ENCODE measurements at places on chromosomes 13 and 19. TPM values are rescaled to one million over a fixed set of nuclear protein-coding genes. Genes with fewer than 3 reads are reported as not detected.

GPR183 gene
- under 0.01 TPM for total RNA-seq

MEGF8 gene
- total RNA-seq: 36.0 TPM

CXCL17 gene
- not detected for total RNA-seq

SOX1 gene
- not detected for total RNA-seq

IL4I1 gene
- 1.3 TPM for total RNA-seq

CCDC169 gene
- 4.5 TPM for total RNA-seq

OR7A5 gene
- total RNA-seq: not detected

LDLR gene
- total RNA-seq: 333 TPM

POU2F2 gene
- 1.00 TPM for total RNA-seq

ZNF560 gene
- 0.75 TPM for total RNA-seq

CFAP97D2 gene
- not detected for total RNA-seq

ZNF30 gene
- 2.2 TPM for total RNA-seq

ANKLE1 gene
- total RNA-seq: 1.00 TPM

ZNF567 gene
- 4.0 TPM for total RNA-seq

NDFIP2 gene
- total RNA-seq: 47.4 TPM

ONECUT3 gene
- not detected for total RNA-seq

KRI1 gene
- total RNA-seq: 10.5 TPM

MAP4K1 gene
- total RNA-seq: 0.55 TPM

EID2 gene
- 16.3 TPM for total RNA-seq

GPR4 gene
- 0.12 TPM for total RNA-seq

ZNF841 gene
- 30.6 TPM for total RNA-seq

MCF2L gene
- 0.37 TPM for total RNA-seq

ZMYM2 gene
- total RNA-seq: 43.4 TPM

RDH8 gene
- not detected for total RNA-seq

SHISA2 gene
- total RNA-seq: not detected

DHDH gene
- not detected for total RNA-seq

CELF5 gene
- not detected for total RNA-seq

KLK11 gene
- not detected for total RNA-seq

PSG11 gene
- total RNA-seq: not detected

ZNF681 gene
- 0.77 TPM for total RNA-seq

CRB3 gene
- total RNA-seq: not detected

ZNF730 gene
- 1.9 TPM for total RNA-seq

PGLYRP2 gene
- not detected for total RNA-seq

VSTM1 gene
- total RNA-seq: not detected

BRCA2 gene
- 16.0 TPM for total RNA-seq

DLL3 gene
- 0.12 TPM for total RNA-seq

RHPN2 gene
- 3.5 TPM for total RNA-seq

ICAM5 gene
- 1.8 TPM for total RNA-seq

PGLYRP1 gene
- total RNA-seq: not detected
